ENCODE measurements at places on chromosomes 5 and 9.

GRCh38 chr9:79911724-79912123 is 340.0 kb downstream of the TLE4 start:
- H3K27me3 ChIP-seq: peaks cover 13% of the 10 kb centered on the region
- no peak for DNase-seq
- no peaks in the 10 kb centered on the region for H3K4me1 ChIP-seq

DNA sequence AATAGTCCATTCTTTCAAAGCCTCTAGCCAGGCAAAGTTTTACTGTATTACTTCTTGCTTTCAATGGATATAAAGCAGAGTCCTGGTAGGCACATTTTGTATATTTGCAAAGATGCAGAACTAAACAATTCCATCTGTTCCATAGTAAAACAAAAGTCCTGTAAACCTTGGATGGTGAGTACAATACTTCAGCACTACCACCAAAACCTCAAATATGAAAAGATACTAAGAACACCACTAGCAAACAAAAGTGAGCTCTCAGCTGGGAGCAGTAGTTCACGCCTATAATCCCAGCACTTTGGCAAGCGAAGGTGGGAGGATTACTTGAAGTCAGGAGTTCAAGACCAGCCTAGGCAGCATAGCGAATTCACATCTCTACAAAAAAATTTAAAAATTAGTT is 195.0 kb downstream of the MSX2 start:
- no peak overlapping the region for H3K4me3 ChIP-seq
- no peaks in the 10 kb centered on the region for H3K4me1 ChIP-seq

- H3K27me3 ChIP-seq: no peaks in the 10 kb centered on the region
- no peaks in the 10 kb centered on the region for H3K36me3 ChIP-seq
- no peak overlapping the region for H3K27ac ChIP-seq
These were observed 170.1 kb upstream of the TARS1 start for GRCh38 chr5:33270671-33271070.

GRCh38 chr5:92734211-92734940 is 846.6 kb downstream of the NR2F1-AS1 start:
- H3K27ac ChIP-seq: no peak overlapping the region
- H3K36me3 ChIP-seq: no peaks in the 10 kb centered on the region
- no peak overlapping the region for H3K4me3 ChIP-seq
- no peaks in the 10 kb centered on the region for H3K27me3 ChIP-seq
- no peak for DNase-seq
- H3K4me1 ChIP-seq: no peaks in the 10 kb centered on the region

- H3K27me3 ChIP-seq: peaks cover 20% of the 10 kb centered on the region
- no peak overlapping the region for H3K4me3 ChIP-seq
- DNase-seq: no peak
- no peaks in the 10 kb centered on the region for H3K36me3 ChIP-seq
- peaks cover 7% of the 10 kb centered on the region for H3K4me1 ChIP-seq
- no peak overlapping the region for H3K27ac ChIP-seq
These were observed 1.6 kb upstream of the LCN8 start for GRCh38 chr9:136759436-136760325.

- DNase-seq: no peak
- H3K27ac ChIP-seq: no peak overlapping the region
- peaks cover 23% of the 10 kb centered on the region for H3K36me3 ChIP-seq
- H3K4me3 ChIP-seq: no peak overlapping the region
- peaks cover 54% of the 10 kb centered on the region for H3K4me1 ChIP-seq
These were observed 3.9 kb downstream of the SEPTIN8 start for GRCh38 chr5:132773114-132773513.

- H3K27ac ChIP-seq: no peak overlapping the region
- no peak for DNase-seq
- peaks cover 48% of the 10 kb centered on the region for H3K36me3 ChIP-seq
- H3K4me3 ChIP-seq: no peak overlapping the region
- H3K27me3 ChIP-seq: no peaks in the 10 kb centered on the region
These were observed 51.5 kb upstream of the SAP30L start for GRCh38 chr5:154394307-154394706.

- DNase-seq: no peak
- no peak overlapping the region for H3K4me3 ChIP-seq
- H3K4me1 ChIP-seq: no peaks in the 10 kb centered on the region
These were observed 267.5 kb downstream of the ENC1 start for GRCh38 chr5:74373076-74373475.

- peaks cover 19% of the 10 kb centered on the region for H3K36me3 ChIP-seq
- H3K4me1 ChIP-seq: peaks cover 44% of the 10 kb centered on the region
- H3K4me3 ChIP-seq: peak overlapping the region; percentile 100
These were observed 42.8 kb upstream of the STXBP1 start for GRCh38 chr9:127568971-127569885.

- no peaks in the 10 kb centered on the region for H3K36me3 ChIP-seq
- no peak overlapping the region for H3K4me3 ChIP-seq
- no peak for DNase-seq
- no peaks in the 10 kb centered on the region for H3K27me3 ChIP-seq
These were observed 32.3 kb upstream of the KIF2A start for GRCh38 chr5:62273687-62274086.

GRCh38 chr9:98285446-98285845 is 30.0 kb upstream of the TBC1D2 start:
- no peak for DNase-seq
- H3K27me3 ChIP-seq: peaks cover 41% of the 10 kb centered on the region
- peaks cover 1% of the 10 kb centered on the region for H3K4me1 ChIP-seq
- H3K36me3 ChIP-seq: no peaks in the 10 kb centered on the region

DNA sequence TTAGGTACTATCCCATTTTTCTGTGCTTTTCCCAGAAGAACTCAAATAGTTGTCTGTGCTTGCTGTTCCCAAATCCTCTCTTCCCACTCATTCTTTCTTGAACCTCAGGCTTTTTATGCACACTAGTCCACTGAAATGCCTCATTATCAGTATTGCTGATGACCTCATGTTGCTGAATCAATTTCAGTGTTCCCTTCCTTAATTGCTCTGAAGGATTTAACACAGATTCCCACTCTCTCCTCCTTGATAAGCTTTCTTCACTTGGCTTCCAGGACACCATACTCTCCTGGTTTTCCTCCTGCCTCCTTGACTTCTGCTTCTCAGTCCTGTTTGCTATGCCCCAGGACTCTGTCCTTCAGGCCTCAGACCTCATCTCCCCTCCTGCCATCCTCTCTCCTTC is 298.5 kb downstream of the ARHGAP26 start:
- no peaks in the 10 kb centered on the region for H3K36me3 ChIP-seq
- no peak for DNase-seq
- no peaks in the 10 kb centered on the region for H3K27me3 ChIP-seq
- H3K27ac ChIP-seq: no peak overlapping the region
- no peak overlapping the region for H3K4me3 ChIP-seq

GRCh38 chr5:36657563-36657995 is 51.2 kb downstream of the SLC1A3 start:
- H3K27ac ChIP-seq: no peak overlapping the region
- no peaks in the 10 kb centered on the region for H3K36me3 ChIP-seq

- H3K27ac ChIP-seq: no peak overlapping the region
- H3K36me3 ChIP-seq: no peaks in the 10 kb centered on the region
- peaks cover 4% of the 10 kb centered on the region for H3K27me3 ChIP-seq
- H3K4me3 ChIP-seq: no peak overlapping the region
- DNase-seq: no peak
- no peaks in the 10 kb centered on the region for H3K4me1 ChIP-seq
These were observed 37.2 kb downstream of the PDE4D start for GRCh38 chr5:59856358-59856757.

- H3K27me3 ChIP-seq: no peaks in the 10 kb centered on the region
- no peak for DNase-seq
- H3K36me3 ChIP-seq: no peaks in the 10 kb centered on the region
- H3K4me3 ChIP-seq: no peak overlapping the region
- no peak overlapping the region for H3K27ac ChIP-seq
These were observed 221.2 kb downstream of the DMRT2 start for GRCh38 chr9:1271367-1271766.
